ENCODE measurements at places on chromosomes 13 and 19.

- DNase-seq, result no peak
Observed at GRCh38 chr13:43401361-43401760, 378.0 kb downstream of the DNAJC15 start.

DNA sequence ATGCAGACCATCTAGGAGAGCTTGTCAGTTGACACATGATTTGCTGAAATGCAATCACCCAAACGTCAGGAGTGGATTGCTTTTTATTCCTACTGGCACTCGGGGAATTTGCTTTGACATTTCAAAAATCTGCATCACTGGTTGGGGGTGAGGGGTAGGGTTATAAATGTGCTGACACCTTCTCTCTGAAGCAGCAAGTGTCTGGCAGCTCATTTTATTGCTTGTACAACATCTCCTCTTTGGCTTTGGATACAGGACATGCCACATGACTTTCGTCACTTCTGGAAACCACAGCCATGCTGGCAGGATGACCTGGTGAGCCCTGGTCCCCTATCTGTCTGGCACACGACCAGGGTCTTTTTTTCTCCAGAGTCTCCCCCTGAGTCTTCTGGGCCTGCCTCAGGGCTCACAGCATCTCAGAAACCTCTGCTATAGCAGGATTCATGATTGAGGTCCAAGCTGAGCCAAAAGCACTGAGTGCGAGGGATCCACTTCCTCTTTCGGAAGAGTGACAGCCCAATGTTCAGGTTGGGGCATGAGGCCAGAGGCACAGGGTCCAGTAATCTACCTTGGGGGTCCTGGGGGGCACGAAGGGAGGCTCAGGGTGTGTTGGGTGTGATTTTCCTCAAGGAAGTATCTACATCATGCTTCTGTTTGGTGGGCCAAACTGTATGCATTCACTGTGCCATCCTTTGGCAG is 60.1 kb downstream of the HSPH1 start:
- no peak for DNase-seq

- DNase-seq, result no peak
Observed at GRCh38 chr13:33182729-33183128, 102.8 kb downstream of the STARD13 start.

DNA sequence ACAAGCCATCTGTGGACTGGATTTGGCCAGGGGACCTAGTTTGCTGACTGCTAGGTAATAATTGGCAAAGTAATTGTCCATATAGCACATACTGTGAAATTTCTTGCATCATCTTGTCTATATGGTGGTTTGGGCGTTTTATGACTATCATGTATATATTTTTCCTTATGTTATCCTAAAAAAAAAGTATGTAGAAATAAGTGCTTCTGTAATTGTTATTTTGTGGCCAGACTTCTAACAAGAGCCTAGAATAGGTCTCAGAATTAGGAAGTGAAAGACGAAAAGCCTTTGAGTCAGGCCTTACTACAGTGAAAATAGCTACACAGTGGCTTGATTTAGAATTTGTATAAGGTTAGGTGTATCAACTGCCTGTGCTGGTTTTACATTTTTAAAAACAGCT is 4.2 kb downstream of the FNDC3A start:
- DNase-seq, result no peak

DNA sequence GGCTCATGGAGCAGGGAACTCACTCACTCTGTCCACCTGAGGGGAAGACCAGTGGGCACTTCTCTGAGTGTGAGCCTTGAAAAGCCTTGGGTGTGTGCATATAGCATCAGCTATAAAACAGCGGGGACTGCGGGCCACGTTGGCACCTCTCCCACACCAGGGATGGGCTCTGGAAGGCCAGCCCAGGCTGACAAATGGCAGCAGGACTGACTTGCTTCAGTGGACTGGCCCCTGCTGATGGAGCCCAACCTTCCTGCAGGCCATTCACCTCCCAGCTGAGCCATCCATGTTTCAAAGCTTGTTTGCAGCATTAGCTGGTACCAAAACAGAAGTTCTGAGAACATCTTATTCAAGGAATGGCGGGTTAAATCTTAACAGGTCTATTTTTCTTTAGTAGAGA is 21.0 kb downstream of the TSHZ3 start:
- no peak for DNase-seq

DNA sequence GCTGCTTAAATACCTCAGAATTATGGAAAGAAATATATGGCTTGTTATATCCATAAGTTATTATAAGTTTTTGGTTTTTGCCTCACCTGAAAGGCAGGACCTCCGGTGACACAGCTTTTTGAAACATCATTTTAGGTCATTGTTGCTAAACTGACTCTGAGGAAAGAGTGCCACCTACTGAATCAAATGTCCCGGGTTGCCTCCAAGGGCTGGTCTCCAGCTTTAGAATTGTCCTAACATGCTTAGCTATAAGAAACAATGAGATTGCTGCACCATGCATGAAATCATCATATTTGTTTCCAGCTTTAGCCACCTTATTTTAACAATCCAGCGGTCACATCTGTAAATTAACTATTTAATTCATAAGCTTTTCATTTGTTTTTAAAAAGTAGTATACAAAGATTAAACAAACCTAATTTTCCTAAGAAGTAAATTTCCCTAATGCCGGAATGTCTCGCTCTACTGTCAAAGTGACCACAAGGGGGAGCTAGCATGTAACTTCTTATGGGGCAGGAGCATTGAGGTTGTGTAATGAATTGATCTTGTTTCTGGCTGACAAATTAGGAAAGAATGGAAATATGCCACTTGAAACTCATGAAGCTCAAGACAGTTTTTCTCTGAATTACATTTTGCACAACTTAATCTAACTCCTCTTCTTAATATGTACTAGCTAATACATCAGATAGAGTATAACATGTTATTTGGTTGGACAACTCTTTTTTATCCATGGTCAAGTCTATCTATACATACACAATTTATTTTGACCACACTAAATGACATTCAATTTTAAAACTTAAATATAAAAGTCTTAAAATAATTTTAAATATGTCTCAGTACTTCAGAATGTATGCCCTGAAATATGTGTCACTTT is 6.7 kb upstream of the PCDH17 start:
- no peak for DNase-seq

- DNase-seq, result no peak
Observed at GRCh38 chr13:108575430-108575829, 54.0 kb upstream of the MYO16 start.

DNA sequence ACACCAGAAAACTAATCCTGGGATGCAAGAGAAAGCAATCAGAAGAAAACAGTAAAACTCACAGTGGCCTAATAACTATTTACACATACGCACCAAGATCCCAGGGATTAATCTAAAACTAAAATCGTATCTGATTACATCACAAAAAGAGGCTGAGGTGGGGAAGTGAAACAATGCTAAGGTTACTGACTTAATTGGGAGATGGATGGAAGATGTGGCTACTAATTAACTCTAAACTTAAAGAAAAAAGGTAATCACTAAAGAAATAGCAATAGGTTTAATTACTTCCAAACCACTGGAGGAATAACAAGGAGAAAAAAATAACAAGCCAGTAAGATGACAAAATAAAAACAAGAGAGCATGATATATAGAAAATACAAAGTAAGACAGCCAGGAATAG is 50.4 kb downstream of the NUFIP1 start:
- no peak for DNase-seq

DNA sequence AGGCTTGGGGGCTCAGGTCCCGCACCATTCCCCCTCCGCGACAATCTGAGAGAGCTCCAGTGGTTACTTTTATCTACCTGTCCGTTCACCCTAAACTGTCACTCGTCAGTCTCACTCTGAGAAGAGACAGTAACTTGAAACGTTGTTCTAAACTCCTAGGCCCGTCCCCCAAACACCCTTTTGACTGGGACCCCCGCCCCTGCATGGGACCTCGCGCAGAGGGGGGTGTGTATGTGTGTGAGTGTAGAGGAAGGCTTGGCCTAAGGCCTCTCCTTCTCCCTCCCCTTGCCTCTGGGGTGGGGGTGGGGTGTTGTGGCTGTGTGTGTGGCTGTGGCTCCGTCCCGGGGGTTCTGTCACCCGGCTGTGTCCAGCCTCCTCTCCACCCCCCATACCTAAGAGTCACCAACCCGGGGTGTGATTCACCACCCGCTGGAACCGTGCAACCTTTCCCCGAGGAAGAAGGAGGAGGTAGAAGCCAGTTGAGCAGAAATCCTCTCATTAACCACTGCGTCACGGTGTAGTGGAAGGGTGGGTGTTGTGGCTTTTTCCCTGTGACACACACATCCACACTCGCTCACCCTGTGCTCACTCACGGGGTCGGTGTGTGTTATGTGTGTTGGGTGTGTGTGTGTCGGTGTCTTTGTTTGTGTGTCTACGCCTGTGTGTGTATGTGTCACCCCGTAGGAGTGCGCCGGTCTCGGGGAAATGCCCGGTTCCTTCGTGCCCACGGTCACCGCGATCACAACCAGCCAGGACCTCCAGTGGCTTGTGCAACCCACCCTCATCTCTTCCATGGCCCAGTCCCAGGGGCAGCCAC is 2.4 kb downstream of the FOSB start:
- DNase-seq, result no peak

GRCh38 chr13:40109351-40109844 is 453.9 kb downstream of the COG6 start:
- DNase-seq, result no peak

DNA sequence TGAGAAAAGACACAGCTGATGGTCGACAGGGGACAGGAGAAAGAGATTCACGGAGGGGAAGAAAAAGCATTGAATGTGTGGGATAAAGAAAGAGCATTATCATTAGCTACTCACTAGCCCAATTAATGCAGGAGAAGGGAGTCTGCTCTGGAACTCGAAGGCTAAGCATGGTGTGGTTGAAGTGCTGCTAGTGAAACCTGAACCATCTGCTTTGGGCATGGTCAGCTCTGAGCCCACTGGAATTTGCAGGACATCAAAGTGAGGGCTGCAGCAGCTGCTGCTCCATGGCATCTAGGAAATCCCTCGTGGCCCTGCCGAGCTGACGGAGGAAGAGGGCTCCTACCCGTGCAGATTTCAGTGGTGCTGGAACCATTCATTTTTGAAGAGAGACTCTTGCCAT is 320.3 kb downstream of the ATP8A2 start:
- DNase-seq, result no peak

DNA sequence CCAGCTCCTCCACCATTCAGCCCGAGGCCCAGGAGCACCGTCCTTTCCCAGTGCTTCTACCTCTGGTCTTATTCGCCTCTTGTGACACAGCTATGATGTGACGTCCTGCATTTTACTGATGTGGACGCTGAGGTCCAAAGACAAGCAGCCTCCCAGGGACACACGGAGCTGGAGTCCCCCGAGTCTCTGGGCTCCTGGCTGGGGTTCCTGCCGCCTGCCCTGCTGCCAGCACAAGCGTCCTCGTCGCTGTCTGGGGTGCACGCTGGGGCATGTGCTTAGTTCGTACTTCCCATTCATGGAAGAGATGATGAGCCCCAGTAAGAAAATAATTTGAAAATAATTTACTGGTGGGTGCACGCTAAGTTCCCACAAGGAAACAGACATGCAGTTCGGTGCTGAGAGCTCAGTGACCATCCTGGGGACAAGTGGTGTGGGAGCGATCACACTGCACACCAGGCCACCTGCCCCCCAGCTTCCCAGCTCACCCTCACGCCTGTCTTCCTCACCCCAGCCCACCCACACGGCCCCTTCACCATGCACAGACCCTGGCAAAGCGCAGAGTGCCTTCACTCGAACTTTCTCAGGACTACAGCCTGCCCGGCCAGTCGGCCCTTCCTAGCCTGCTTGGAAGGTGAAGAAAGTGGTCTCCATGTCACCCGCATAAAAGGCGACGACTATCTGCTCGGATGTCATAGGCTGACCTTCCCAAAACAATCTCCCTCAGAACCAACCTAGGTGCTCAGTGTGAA is 14.2 kb upstream of the CFAP97D2 start:
- DNase-seq, result no peak

GRCh38 chr13:78098249-78098648 is 179.6 kb upstream of the EDNRB start:
- no peak for DNase-seq

All from frontal cortex (tissue), 4 donors.